ENCODE measurements at places on chromosomes 12 and 14. TPM values are rescaled to one million over a fixed set of nuclear protein-coding genes. Genes with fewer than 3 reads are reported as not detected.

GRCh38 chr12:120181991-120182631 is 12.4 kb downstream of the GCN1 start:
- no peak for DNase-seq

Gene CLEC6A
- not detected for total RNA-seq

GRCh38 chr14:61213920-61214319 is 67.2 kb downstream of the TMEM30B start:
- DNase-seq = no peak

GRCh38 chr14:33030386-33030785 is 91.7 kb downstream of the NPAS3 start:
- DNase-seq = no peak

GRCh38 chr12:13628067-13628466 is 353.3 kb downstream of the GRIN2B start:
- DNase-seq = no peak

Gene LRRC10
- total RNA-seq = not detected

Gene PTPN6
- 40.4 TPM for total RNA-seq

GRCh38 chr14:20332431-20332787 is 670 bp downstream of the CCNB1IP1 start:
- DNase-seq = no peak

DNA sequence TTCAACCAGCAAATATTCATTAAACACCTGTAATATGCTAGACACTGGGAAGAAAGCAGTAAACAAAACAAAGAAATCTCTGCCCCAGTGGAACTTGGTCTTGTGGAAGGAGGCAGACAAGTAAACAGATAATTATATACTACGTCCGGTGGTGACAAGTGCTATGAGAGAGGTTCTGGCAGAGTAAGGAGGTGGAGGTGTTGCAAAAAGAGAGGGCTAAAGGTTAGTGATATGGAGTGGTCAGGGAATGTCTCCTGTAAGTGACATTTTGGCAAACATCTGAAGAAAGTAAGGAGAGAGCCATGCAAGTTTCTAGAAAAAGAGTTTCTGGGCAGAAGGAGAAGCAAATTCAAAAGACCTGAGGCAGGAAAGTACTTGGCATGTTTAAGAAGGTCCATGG is 73.4 kb downstream of the RIC8B start:
- DNase-seq = no peak

Gene GALNT8
- 0.70 TPM for total RNA-seq

Gene TAS2R7
- total RNA-seq = not detected

DNA sequence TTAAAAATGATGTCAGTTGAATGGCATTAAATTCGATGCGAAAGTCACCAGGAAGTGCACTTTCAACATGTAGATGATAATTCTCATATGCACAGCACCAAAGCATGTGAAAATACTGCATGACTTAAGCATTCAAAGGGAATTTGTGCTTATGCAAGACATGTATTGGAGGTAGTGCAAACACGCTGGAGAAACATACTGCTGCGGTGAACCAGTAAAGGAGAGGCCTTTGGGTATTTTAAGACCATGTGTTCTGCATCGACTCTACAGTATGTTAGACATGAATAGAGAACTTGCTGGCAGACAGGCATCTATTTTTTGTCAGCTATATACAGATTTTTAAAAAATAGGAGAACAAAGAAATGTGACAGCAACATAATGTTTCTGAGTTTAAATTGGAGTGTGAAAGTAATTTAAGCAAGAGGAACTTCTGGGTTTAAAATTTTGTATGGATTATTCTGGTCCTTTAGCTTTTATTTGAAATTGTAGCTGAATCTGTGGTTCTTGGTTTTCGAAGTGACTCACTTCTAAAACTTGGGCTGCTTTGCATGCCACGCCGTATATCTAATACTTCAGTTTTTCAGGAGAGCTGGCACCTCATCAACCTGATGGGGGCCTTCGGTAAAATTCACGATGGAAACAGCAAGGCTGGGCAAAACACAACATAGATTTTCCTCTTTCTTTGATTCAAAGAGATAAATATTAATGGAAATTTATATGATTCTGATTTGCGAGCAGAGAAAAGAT is 408.7 kb downstream of the APAF1 start:
- no peak for DNase-seq

DNA sequence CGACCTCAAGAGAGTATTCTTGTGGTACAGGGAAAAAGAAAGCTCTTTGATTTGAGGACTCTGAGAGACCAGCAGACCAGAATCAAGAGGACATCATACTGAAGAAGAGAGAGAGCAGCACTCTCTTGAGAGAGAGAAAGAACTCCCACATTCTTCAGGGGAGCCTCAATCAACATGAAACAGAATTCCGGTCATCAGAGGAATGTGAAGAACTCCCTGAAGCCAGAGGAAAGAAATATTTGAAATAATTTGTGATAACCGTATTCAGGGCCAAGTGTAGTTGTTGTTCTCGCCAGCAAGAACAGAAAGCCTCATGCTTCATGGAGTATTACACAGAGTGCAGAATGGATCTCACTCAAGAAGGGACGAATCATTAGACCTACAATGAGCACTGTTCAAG is 363.8 kb upstream of the TMEM132C start:
- no peak for DNase-seq

DNA sequence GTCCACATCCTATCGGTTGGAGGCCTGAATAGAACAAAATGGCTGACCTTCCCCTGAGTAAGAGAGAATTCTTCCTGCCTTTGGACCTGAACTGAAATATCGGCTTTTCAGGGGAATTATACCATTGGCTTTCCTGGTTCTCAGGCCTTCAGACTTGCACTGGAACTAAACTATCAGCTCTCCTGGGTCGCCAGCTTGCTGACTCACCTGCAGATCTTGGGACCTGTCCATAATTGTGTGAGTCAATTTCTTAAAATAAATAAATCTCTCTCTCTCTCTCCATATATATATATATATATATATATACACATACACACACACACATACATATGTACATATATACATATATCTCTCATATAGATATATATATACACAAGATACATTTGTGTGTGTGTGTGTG is 41.6 kb downstream of the KCNK10 start:
- no peak for DNase-seq

Gene KRT78
- not detected for total RNA-seq

Gene RNASE3
- not detected for total RNA-seq

GRCh38 chr12:122190842-122191668 is 8.1 kb downstream of the LRRC43 start:
- DNase-seq = no peak

DNA sequence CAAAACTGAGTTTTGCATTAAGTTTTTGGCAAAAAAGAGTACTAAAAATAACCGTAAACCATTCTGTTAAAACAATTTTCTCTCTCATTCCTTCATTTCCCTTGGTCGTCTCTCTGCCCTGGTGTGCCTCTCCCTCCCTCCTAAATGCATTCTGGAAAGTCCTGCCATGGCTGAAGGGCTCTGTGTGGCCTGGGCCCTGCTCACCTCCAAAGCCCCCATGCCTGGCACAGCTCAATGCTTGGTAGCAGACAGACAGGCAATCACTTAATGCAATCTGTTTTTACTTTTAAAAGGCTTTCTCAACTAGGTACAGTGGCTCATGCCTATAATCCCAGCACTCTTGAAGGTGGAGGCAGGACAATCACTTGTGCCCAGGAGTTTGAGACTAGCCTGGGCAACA is 47.8 kb downstream of the CDC42BPB start:
- DNase-seq = no peak

Gene ACOT4
- 4.7 TPM for total RNA-seq

DNA sequence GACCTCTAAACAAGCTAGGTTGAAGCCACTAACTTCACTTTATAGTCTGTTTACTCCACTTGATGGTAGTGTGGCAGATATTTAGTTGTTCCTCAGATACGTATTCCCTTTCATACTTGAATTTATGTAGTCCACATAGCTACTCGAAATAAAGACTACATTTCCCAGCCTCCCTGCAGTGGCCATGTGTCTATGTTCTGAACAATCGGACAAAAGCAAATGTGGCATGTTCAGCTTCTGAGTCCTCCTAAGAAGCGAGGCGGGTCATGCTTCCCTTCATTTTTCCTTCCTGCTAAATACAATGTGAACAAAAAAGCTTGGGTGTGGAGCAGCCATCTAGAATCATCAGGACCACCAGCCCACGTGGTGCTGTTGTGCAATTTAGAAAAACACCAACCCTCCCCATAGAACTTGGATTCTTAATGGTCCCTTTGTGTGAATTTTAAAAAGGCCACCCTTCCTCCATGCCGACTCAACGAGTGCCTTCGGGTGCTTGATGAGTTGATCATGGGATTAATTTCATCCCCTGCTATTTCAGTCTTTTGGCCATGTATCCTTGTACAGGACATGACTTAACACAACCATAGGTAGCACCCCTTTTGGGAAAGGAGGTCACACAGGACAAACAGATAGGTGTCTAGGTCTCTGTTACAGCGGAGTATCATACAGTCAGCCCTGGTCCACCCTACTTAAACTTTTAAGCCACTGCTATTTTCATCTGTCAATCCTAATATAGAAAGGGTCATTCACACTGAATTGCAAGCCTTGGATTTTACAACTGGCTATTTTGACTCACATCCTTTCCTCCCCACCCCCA is 60.7 kb downstream of the ZFC3H1 start:
- no peak for DNase-seq

GRCh38 chr14:58865514-58866281 is 227.9 kb downstream of the DACT1 start:
- no peak for DNase-seq

- no peak for DNase-seq
Measured at GRCh38 chr12:47280543-47281300, 201.0 kb upstream of the AMIGO2 start.

Gene SLC38A1
- 213 TPM for total RNA-seq

DNA sequence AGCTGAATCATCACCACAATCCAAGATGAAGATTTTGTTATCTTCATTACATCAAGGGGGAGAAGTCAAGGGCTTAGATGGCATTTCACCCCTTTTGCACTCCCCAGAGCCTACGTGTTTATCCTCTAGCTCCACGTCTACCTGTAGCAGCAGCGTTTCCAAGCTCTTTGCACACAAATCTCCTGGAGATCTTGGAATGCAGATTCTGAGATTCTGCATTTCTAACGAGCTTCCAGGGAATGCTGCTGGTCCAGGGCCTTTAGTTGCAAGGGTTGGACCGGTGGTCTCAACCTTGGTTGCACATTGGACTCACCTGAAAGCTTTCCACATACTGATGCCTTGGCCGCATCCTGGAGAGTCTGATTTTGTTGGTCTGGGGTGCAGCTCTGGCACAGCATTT is 49.5 kb upstream of the STON2 start:
- DNase-seq = no peak

Gene CCDC60
- 4.8 TPM for total RNA-seq

- DNase-seq = no peak
Measured at GRCh38 chr12:119819322-119819721, 57.8 kb downstream of the CIT start.

DNA sequence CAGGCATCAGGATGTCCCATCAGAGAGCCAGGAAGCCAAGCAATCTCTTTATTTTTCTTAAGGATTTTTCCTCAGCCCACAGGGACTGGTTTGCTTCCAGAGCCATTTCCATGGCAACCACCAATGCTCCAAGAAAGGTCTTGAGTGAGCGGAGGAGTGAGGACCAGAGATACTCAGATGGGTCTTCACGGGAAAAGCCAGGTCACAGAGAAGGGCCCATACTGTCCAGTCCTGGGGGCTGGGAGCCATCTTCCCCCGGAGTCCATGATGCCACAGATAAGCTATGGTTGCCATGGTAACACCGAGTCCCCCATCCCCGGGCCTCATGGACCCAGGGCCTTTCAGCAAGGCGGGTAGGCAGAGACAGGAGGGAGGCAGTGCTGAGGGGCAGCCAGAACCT is 28.6 kb downstream of the CMKLR1 start:
- no peak for DNase-seq

DNA sequence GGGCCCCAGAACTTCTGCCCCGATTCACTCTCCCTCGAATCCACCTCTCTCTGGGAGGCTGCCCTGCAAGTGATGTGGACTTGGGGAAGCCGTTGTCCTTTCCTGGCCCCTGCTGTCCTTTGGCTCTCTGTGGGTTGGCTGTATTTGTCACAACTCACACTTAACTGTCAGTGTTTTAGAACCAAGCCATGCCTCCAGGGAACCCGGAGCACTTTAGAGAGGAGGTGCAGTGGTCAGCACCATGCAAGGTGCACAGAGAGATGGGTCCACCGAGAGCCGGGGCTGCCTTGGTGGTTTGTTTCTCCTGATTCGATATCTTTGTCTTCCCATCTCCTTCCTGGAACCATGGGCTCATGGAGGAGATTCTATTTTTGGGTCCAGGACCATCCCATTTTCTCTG is 129.5 kb upstream of the RTL1 start:
- DNase-seq = no peak

DNA sequence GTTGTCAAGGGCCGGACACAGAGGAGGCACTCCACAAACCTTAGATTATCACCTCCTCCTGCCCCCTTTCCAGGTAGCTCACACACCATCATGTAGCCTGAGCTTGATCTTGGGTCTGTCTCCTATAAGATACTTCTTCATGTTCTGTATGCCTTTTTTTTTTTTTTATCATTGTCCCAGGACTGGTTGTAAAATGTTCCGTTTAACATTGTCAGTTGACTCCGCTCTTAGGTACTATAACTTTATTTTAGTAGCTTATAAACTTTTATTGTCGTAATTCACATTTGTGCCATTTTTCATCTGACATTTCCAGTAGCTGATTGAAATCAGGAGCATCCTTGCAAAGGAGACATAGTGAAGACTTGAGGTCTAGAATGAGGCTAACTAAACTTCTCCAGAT is 79.9 kb downstream of the SLC15A5 start:
- DNase-seq = no peak

Gene ALX1
- 0.26 TPM for total RNA-seq

DNA sequence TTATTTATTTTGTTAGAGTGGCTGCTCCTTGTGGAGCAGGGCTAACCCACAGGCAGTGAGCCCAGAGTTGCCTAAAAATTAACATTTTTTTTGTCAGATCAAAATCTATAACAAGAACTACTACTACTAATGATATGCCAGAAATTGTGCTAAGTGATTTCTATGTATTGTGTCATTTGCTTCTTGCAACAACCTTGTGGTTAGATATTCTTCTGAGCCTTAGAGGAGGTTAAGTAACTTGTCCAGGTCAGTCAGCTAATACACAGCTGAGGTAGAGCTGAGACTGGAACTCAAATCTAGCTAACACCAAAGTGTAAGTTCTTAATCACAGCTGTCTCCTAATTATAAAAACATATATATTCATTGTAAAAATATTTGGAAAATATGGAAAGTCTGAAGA is 29.8 kb downstream of the CFL2 start:
- DNase-seq = no peak

Gene CHMP4A
- total RNA-seq = 58.6 TPM

DNA sequence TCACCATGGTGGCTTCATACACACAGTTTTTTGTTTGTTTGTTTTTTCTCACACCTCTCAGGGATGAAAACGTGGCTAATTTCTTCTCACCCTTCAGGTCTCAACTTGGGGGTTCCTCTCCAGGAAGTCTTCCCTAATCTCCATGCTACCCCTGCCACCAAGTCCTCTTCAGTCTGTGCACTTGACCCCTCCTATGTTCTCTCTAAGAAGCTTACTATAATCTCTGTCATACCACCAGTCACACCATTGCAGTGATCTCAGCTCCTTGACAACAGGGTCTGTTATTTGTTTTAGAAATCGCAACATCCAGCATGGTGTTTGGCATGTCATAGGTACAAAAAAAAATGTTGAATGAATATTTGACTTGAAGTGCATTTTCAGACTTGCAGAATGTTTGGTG is 83.4 kb downstream of the PRORP start:
- DNase-seq = no peak

Gene ANKS1B
- 9.6 TPM for total RNA-seq
